ENCODE measurements at places on chromosomes 6 and 20. TPM values are rescaled to one million over a fixed set of nuclear protein-coding genes. Genes with fewer than 3 reads are reported as not detected.
A peak's percentile ranks its signal among the peaks of the same experiment; 100 is the strongest.

DNA sequence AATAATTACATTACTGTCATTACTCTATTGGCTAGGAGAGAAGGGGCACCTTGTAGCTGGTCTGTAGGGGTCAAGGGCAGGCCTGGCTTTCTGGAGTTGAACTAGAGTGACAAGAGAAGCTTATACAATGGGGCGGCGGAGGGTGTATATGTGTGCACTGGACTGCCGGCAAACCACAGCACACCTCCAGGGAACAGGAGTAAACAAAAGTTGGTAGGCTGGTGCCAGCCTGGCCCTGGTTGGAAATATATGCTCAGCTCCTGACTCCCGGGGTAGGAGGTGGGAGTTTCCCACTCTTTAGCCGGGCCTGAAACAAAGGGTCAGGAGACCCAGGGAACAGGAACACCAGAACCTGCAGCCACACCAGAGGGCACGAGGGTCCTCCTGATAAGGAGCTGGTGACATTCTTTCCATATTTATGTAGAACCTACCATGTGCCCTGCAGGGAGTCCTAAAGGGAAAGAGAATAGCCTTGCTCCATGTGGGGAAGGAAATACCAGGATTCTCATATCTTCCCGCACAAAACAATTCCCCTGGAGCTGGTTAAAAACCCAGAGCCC is 5.1 kb downstream of the C6orf132 start:
- DNase-seq, result no peak

- no peak for DNase-seq
Measured at GRCh38 chr6:36730424-36731380, 33.1 kb downstream of the RAB44 start.

DNA sequence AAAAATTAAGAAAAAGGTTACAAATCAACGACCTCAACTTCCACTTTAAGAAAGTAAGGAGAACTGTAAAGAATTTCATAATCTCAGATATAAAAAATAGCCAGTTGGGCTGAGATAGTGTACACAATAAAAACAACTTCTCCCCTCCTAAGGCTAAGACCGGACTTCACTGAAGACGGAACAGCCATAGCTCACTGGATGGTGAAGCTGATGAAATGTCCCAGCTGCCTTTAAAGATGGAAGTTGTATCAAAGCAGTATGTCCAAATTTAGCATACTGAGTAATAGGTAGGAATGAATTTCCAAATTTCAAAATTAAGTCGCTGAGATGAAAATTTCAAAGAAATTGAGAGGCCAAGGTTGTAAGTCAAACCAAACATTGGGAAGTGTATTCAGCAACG is 153.3 kb downstream of the RNGTT start:
- DNase-seq, result no peak

Gene COL12A1
- total RNA-seq, result not detected

Gene TBP
- 27.8 TPM for total RNA-seq

Gene CARMIL1
- total RNA-seq, result 1.9 TPM

DNA sequence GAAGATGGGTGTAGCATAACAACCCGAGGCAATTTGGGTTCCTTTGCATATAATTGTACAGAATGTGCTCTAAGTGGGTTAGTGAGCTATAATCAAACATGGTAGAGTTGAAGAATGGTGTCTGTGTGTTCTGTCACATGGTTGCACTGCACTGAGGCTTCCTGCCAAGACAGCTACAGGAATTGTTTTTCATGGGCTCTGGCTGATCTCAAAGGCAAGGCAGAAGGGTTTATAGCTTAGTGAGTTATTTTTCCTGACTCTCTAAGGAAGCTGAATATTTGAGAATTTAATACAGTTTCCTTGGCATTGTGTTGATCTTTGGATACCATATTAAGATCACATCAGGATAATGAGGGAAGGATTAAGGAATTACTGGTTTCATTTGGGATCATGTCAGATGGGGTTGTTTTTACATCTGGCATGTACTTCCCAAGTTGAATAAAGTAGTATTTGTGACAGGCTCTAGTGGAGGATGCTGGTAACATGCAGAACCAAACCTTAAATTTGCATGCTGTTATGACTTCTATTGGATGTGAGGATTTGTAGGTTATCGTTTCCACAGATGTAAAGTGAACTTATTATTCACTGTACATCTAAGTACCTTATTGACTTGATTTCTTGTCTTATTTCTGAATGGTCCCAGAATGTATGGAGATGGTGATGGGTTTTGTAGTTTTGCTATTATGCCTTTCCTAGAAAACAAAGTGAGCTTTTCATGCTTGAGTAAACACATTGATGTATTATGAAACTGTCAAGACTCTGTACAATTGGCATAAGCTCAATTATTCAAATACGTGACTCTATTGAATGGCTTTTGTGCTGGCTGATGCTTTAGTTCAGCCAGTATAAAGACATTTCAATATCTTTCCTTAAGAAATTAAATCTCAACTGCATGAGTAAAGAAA is 43.3 kb downstream of the LRRC1 start:
- DNase-seq, result no peak

DNA sequence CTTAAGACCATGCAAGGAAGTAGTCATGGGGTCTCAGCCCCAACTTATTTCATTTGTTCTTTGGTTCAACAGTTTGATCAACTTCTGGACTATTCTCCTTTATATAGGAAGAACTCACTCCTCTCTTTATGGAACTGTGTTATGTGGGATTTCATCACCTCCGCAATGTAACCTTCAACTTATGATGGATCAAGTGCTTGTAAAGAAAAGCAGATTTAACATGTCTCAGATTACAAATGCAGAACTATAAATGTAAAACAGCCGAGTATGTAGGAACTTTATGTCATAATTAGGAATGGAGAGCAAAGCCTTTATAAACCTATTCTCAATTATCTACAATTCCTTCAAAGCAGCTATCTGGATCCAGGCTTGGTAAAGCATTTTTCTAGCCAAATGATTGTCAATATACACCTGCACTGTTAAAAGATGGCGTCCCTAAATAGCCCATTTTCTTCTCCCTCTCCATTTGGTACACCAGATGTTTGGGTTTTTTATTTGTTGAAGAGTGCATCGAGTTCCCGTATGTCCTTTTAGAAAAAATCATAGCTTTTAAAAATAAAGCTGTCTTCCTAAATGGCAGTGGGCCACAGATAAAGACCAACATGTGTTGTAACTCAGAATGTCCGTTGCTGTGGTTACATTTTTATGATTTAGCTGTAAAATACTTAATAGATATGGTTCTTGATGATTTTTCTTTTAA is 985.1 kb upstream of the SLC35B3 start:
- no peak for DNase-seq

Gene UNC93A
- total RNA-seq, result not detected

DNA sequence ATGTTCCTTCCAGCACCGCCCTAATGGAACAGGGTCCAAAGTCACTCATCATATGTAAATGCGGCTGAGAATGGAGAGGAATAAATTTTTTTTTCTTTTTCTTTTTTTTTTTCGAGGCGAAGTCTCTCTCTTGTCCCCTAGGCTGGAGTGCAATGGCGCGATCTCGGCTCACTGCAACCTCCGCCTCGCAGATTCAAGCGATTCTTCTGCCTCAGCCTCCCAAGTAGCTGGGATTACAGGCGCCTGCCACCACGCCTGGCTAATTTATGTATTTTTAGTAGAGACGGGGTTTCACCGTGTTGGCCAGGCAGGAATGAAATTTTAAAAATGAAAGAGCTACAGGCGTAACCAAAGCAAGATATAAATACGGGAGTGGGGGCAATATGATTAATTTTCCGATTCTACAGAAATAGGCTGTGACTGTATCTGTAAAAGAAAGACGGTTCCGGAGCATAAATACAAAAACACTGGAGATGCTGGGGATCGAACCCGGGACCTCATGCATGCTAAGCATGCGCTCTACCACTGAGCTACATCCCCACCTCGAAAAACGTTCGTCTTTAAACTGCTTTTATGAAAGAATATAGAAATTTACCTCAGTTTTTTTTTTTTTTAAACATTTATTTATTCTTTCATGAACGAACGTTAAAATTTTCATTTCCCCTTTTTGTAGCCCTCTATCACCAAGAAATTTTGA is 132.2 kb downstream of the GPX5 start:
- DNase-seq, result peak; percentile 31

GRCh38 chr6:11851387-11851786 is 72.8 kb upstream of the ADTRP start:
- DNase-seq, result no peak

Gene MUC22
- not detected for total RNA-seq

- DNase-seq, result no peak
Measured at GRCh38 chr6:111439171-111439570, 43.8 kb downstream of the REV3L start.

DNA sequence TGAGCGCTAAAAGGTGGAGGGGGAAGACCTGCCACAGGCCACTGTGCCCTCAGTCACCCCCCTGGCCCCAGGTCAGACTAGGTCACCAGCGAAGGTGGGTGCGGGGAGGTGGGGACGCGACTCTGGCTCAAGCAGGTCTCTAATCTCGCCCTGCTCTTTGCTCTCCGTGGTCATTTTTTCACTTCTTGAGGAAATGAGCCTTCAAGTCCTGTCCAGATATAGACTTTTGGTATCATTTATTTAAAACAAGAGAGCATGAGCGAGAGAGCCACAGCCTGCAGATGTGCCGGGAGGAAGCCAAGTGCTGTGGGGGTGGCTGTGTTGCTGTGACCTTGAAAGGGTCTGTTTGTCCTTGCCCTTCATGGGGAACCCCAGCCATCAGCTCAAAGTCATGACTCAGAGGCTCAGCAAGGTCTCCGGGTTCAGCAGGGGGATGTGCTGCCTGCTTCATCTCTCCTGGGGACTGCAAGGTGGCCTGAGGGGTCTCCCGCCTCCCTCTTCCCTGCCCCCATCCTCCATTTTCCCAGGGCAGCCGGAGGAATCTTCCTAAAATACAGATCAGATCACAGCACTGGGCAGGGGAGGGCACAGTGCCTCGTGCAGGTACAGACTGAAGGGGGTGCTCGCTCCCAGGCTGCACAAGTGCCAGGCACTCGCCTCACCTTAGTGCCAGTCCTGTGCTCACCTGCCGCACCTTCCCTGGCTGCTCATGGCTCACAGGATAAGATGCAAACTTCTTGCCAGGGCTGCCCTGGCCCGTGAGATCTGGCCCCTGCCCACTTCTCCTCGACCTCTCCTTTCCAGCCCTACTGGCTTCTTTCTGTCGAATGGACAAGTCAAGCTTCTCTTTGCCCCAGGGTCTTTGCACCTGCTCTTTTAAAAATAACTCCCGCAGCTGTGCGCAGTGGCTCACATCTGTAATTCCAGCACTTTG is 26.5 kb downstream of the SULF2 start:
- no peak for DNase-seq

Gene IRAK1BP1
- 2.3 TPM for total RNA-seq

Gene RPS6KA2
- total RNA-seq, result 2.1 TPM

DNA sequence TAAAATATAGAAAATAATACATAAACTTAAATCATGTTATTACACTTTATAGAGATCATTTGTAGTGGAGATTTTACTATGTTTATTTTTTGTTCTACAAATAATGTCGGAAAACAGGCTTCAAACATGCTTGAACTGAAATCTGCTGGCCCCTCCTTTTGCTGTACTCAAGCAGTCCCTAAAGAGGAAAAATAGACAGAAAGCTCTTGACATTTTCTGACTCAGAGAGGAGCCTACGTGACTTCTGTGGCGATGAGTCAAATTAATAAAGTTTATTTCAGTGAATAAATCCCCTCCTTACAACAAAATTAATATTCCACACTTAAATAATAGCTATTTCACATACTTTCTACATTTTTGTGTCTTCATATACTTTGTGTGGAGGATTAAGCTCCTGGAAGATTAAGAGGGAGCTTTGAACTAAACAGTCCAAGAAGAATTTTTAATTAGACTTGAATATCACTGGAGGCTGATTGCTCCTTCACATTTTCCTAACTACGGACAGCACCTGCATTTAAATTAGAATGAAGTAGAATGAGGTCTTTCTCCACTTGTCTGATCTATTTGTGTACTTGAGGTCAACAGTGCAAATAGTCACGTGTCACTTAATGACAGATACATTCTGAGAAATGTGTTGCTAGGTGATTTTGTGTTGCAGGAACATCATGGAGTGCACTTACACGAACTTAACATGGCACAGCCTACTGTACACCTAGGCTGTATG is 1.7 kb upstream of the TREM1 start:
- DNase-seq, result no peak

DNA sequence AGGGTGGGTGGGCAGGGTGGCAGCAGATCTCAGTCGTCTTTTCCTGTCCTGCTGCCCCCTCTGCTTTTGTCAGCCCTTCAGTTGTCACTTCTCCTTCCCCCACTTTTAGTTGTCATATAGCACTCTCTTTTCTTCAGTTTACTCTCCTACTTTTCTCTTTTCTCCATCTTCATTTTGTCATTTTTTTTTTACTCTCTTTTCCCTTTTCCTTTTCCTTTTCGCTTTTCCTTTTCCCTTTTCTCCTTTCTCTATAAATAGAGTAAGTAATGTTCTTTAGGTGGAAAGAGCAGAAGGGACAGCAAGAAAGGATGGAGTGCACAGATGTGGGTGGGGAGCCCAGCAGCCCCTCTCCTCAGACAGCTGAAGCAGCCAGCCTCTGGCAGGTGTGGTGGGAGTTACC is 108.6 kb downstream of the LRRC1 start:
- no peak for DNase-seq

DNA sequence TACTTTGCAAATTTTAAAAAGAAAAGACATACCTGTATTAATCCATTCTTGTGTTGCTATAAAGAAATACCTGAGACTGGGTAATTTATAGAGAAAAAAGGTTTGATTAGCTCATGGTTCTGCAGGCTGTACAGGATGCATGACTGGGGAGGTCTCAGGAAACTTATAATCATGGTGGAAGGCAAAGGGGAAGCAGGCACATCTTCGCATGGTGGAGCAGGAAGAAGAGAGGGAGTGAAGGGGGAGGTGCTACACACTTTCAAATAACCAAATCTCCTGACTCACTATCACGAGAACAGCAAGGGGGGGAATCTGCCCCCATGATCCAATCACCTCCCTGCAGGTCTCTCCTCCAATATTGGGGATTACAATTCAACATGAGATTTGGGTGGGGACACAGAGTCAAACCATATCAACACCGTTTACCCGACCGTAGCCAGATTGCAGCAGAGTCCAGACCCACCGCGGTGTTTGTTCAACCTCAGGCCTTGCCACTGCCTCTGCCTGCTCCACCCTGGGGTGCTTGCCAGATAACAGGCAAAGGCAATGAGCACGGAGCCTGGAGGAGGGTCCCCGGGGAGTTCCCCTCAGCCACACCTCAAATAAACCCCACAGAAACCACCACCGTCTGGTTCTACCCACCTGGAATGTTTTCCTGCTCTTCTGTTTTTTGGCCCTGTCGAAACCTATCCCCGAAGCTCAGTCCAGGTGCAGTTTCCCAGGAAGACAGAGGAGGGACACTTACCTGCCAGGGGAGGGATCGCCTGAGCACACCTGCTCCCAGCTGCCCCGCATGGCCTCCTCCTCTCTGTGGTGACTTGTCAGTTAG is 142.2 kb upstream of the AFDN start:
- DNase-seq, result no peak

Gene CEP250
- total RNA-seq, result 54.6 TPM

Gene EPHA7
- total RNA-seq, result not detected

Gene PRDM13
- not detected for total RNA-seq

DNA sequence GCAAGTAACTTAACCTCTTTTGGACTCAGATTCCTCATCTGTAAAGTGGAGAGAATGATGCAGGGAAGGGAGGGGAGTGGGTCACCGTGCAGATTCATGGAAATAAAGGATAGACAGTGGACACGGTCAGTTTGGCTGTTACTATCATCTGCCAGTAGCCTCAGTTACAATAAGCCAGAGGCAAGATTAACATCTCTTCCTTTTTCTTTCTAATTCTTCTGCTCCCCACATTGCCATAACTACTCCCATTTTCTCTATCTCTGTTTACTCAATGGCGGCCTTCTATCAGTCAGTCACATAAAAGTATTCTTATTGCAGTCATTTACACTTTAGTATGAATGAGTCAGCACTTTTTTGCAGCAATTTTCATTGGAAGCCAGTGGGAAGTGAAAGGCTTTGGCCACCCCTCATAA is 49.2 kb downstream of the PPP1R16B start:
- DNase-seq, result no peak

- no peak for DNase-seq
Measured at GRCh38 chr6:16292942-16293341, 54.6 kb downstream of the GMPR start.

All from activated T-helper 2 cell treated with anti-CD3 and anti-CD28 coated beads, Interferon-gamma antibody, Interleukin-2, Interleukin-4, amounts not matched to agents 10 μg/mL and 5 μg/mL and 100 μg/mL, durations not matched to agents 14 hours and 24 hours and 36 hours (primary cell).